ENCODE measurements at places on chromosomes 2 and 18.

DNA sequence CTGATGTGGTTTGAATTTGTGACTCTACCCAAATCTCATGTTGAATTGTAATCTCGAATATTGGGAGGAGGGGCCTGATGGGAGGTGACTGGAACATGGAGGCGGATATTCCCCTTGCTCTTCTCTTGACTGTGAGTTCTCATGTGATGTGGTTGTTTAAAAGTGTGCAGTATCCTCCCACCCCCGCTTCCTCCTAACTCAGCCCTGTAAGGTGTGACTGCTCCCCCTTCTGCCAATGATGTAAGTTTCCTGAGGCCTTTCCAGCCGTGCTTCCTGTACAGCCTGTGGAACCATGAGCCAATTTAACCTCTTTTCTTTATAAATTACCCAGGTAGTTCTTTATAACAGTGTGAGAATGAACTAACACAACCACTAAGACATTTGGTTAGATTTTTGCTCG is 458.4 kb downstream of the THSD7B start:
- DNase-seq = no peak

GRCh38 chr2:102672107-102672776 is 52.9 kb downstream of the SLC9A2 start:
- no peak for DNase-seq

GRCh38 chr2:233839447-233839820 is 14.9 kb downstream of the HJURP start:
- DNase-seq = no peak

- no peak for DNase-seq
Measured at GRCh38 chr2:105629634-105630033, 115.1 kb upstream of the NCK2 start.

DNA sequence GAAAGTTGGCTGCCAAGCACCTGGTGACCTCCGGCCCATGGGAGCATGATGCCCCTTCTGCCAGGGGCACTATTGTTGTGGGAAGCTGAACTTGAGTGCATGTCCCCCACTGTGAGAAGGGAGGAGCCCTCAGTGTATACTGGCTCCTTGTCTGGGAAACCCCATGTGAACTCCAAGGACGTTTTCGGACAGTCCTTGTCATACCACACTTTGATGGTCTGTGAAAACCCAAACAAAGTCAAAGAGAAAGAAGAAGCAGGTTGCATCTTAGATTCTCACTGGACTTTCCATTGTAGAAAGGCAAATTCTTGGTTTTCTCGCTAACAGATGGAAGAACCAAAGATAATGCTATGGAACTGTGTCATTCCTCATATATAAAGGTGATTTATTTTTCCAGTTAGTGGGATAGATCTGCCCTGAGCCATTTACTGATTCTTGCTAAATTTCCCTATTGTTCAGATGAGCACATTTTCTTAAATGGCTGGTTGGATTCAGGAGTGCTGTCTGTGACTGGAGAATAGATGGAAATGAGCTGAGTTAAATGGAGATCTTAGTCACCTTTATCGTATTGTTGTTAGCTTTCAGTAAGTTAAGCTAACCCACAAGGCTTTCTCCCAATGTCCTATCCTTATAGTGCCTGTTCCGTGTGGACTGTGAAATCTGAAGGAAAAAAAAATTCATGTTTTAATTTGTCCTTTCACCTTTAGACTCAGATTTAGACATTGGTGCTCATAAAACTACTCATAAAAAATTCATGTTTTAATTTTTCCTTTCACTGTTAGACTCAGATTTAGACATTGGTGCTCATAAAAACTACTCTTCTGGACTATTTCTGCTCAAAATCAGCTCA is 166.6 kb downstream of the ACTR3 start:
- no peak for DNase-seq

GRCh38 chr2:9179572-9180201 is 26.9 kb upstream of the ASAP2 start:
- no peak for DNase-seq

DNA sequence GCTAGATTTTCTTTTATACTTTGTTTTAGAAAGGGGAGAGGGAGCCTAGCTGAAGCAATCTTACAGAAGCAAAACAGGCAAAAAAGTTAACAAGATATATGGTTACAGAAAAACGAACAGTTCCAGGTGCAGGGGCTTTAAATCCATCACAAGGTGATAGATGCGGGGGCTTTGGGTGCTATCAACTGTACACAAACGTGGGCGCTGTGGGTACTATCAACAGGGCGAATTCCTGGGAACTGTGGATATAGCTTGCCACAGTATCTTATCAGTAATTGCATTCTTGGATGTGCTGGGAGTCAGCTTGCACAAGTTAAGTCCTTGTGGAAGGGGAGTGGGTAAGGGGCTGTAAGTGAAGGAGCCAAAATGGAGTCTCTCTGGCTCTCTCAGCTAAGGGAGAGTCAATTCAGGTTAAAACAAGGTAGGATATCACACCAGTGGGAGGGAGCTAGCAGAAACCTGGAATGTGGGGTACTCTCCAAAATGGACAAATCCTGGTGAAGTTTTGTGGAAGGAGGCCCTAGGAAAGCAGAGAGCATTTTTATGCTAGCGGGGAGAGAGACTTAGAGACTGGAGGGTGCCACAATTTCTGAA is 325.8 kb upstream of the SPHKAP start:
- DNase-seq = no peak

GRCh38 chr2:224085811-224086210 is 46.7 kb upstream of the SERPINE2 start:
- no peak for DNase-seq

DNA sequence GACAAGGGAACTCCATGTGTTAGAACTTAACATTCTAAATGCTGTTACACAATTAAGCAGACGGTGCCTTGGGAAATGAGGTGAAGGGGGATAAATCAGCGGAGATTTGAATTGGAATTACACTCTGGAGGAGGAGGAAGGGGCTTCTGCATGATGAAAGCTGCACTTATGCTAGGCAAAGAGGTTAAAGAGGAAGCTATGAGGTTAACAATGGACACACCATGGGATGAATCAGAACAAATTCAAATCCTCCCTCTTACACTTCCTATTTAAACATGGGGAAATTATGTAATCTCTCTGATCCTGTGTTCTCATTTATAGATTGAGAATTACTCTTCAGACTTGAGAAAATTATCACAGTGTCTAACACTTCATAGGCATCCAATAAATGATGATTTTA is 121.5 kb upstream of the SIX2 start:
- no peak for DNase-seq

GRCh38 chr2:140892911-140893637 is 1237.7 kb downstream of the LRP1B start:
- no peak for DNase-seq

GRCh38 chr2:16142383-16143361 is 202.3 kb downstream of the MYCN start:
- DNase-seq = no peak

Data from activated CD4-positive, CD25-positive, alpha-beta regulatory T cell treated with anti-CD3 and anti-CD28 coated beads, Interleukin-2, amount 50 U/mL, for 16 hours (primary cell).